ENCODE measurements at places on chromosomes 4 and X.

GRCh38 chr4:152659806-152660205 is 20.0 kb downstream of the TMEM154 start:
- H3K27me3 ChIP-seq, result no peaks in the 10 kb centered on the region
- H3K4me1 ChIP-seq, result no peaks in the 10 kb centered on the region
- no peak for DNase-seq
- no peaks in the 10 kb centered on the region for H3K36me3 ChIP-seq
- no peak overlapping the region for H3K27ac ChIP-seq

DNA sequence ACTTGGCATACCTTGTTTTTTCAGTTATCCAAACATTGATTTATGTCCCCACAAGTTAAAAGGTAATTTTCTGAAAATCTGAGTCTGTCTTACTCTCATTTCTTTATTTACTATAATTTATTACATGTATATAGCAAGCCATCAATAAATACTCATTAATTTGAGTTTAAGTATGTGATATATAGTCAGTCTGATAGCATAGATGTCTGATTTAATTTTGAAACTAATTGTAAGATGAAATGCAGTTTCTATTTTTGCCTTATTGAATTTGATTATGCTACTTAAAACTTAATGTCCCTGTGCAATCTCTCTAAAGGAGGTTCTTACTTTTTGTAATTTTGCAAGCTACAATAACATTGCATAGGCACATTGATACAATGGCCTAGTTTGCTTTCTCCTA is 2418.6 kb downstream of the ARAP2 start:
- no peak overlapping the region for H3K4me3 ChIP-seq
- no peaks in the 10 kb centered on the region for H3K36me3 ChIP-seq
- no peaks in the 10 kb centered on the region for H3K27me3 ChIP-seq
- no peak overlapping the region for H3K27ac ChIP-seq
- DNase-seq, result no peak

DNA sequence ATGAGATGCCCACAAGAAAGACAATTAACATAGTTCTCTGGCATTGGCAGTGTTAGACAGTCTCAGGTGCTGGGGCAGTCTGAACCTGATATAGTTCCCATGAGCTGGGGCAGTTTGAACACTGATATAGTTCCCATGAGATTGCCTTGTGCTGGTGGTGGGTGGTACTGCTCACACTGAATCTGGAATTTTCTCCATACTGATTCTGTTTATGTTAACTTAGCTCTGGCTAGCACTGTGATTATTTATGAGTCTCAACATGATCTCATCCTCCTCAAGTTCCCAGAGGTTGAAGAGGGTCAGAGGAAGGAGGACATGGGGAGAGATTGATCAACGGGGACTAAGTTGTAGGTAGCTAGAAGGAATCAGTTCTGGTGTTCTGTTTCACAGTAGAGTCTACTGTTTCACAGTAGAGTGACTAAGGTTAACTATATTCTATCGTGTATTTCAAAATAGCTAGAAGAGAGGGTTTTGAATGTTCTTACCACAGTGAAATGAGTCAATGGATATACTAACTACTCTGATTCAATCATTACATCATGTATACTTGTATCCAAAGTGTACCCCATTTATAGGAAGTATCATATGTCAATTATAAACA is 379.9 kb downstream of the ADAM29 start:
- DNase-seq, result no peak
- H3K36me3 ChIP-seq, result no peaks in the 10 kb centered on the region
- no peak overlapping the region for H3K4me3 ChIP-seq
- H3K4me1 ChIP-seq, result no peaks in the 10 kb centered on the region
- no peaks in the 10 kb centered on the region for H3K27me3 ChIP-seq

DNA sequence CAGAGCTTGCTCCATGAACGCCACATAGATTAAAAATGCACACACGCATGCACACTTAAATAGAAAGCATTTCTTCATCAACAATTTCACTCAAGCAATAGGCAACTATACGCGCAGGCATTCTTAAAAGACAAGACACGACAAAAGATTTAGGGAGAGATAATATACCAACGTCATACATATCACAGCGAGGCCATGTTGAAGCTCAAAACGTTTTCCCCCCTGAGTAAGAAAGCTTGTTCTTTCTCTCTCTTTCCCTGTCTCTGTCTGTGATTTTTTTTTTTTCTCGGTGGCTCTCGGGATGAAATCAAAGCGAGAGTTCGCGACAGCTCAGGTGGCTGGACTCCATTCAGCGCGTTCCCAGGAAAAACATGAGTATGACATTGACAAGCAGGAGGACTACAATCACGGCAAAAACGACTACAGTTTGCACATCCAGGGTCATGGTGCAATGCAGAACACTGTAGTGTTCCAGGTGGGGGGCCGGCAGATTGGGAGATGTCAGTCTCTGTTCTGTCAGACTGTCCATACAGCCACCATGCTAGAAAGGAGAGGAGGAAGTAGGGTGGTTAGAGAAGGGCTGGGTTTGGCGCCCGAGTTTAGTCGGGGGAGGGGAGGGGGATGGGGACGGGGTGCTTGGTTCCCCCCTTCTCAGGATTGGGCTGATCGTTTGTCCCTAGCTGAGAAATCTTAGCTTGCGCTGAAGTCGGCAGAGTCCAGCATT is 30.7 kb downstream of the ARHGEF9 start:
- no peak for DNase-seq
- H3K4me3 ChIP-seq, result peak overlapping the region; percentile 65
- peak overlapping the region; percentile 74 for H3K27ac ChIP-seq
- no peaks in the 10 kb centered on the region for H3K36me3 ChIP-seq

DNA sequence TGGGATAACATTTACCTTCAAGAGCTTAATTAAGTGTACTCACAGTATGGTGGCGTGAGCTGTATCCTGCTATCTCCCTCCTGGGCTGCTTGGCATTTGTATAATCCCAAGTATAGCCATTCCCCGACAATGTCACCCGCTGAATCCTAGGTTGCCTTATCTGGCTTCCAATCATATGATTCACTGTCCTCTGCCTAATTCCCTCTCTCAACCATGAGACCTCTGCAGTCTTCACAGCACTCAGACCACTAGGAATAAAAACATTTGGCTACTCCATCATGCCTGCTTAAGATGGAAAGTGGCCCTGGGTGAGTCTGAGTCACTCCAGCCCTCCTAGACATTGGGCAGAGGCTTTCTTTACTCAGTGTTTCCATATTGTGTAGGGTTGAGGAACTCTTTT is 28.9 kb upstream of the WDFY3 start:
- H3K4me1 ChIP-seq, result no peaks in the 10 kb centered on the region
- no peaks in the 10 kb centered on the region for H3K36me3 ChIP-seq
- H3K4me3 ChIP-seq, result no peak overlapping the region

- H3K4me3 ChIP-seq, result no peak overlapping the region
- DNase-seq, result no peak
- no peak overlapping the region for H3K27ac ChIP-seq
- no peaks in the 10 kb centered on the region for H3K27me3 ChIP-seq
These were observed 213.2 kb downstream of the NR3C2 start for GRCh38 chr4:148229028-148229427.

DNA sequence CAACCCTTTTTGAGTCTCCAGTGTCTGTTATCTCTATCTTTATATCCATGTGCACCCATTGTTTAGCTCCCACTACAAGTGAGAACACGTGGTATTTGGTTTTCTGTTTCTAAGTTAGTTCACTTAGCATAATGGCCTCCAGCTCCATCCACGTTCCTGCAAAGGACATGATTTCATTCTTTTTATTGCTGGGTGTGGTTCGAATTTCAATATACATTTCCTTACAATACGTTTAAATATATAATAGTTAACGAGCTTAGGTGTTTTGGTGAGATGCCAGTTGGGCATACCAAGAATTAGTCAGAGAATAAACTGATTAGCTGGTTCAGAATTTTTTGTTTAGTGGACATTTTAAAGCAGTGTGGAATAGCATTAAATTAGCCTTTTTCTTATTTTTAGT is 196.7 kb downstream of the CFAP47 start:
- DNase-seq, result no peak
- no peaks in the 10 kb centered on the region for H3K27me3 ChIP-seq
- H3K4me1 ChIP-seq, result no peaks in the 10 kb centered on the region
- no peak overlapping the region for H3K27ac ChIP-seq
- H3K36me3 ChIP-seq, result no peaks in the 10 kb centered on the region

DNA sequence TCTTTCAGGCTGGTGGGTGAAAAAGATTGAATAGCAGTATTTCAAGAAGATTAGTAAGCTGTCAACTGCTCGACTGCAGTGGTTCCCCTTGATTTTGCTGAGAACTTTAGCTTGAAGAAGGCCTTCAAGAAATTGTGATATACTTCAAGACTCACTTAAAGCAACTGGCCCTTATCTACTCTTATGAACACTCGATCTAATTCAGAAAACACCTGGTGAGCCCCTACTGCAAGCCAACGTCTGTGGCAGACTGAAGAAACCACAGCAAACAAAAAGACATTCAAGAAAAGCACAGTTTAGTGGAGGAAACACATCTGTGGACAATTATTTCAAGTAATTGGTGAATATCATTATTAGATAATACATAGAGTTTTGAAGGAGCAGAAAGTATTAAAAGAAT is 119.0 kb downstream of the INPP4B start:
- no peak for DNase-seq
- no peaks in the 10 kb centered on the region for H3K4me1 ChIP-seq
- no peaks in the 10 kb centered on the region for H3K27me3 ChIP-seq
- no peaks in the 10 kb centered on the region for H3K36me3 ChIP-seq
- H3K4me3 ChIP-seq, result no peak overlapping the region

GRCh38 chr4:57614257-57614932 is 504.2 kb upstream of the IGFBP7 start:
- no peak overlapping the region for H3K27ac ChIP-seq
- H3K4me1 ChIP-seq, result no peaks in the 10 kb centered on the region
- no peaks in the 10 kb centered on the region for H3K36me3 ChIP-seq
- H3K4me3 ChIP-seq, result no peak overlapping the region

DNA sequence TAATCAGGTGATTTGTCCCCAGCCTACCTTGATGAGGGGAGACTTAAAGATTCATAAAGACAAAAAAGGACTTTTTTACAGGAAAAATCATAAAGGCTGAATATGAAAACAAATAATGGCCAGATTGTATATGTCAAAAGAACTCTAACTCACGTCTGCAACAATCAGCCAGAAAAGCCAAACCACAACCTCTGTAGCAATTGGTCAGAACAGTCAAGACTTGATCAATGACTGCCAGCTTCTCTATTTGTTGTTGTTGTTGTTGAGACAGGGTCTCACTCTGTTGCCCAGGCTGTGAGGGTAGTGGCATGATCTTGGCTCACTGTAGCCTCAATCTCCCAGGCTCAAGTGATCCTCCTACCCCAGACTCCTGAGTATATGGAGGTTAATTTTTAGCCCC is 35.9 kb upstream of the PPA2 start:
- no peaks in the 10 kb centered on the region for H3K27me3 ChIP-seq
- no peak for DNase-seq
- no peak overlapping the region for H3K27ac ChIP-seq
- no peaks in the 10 kb centered on the region for H3K36me3 ChIP-seq
- H3K4me3 ChIP-seq, result no peak overlapping the region
- no peaks in the 10 kb centered on the region for H3K4me1 ChIP-seq
